ENCODE measurements at places on chromosomes 13 and 19. TPM values are rescaled to one million over a fixed set of nuclear protein-coding genes. Genes with fewer than 3 reads are reported as not detected.

DNA sequence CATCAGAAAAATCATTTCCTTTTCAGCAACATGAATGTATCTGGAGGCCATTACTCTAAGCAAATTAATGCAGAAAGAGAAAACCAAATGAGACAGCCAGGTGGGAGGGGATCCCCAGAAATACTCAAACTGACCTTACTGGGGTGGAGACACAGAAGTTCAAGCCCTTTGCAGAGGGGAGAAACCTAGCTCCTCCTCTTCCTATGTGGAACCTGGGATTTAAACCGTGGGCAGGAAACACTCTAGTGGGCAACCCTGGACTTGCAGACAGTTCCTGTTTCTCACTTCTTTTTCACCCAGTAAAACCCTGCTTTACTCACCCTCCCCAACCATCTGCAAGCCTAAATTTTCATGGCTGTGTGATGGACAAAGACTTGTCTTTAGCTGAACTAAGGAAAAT, 61.3 kb downstream of the SLITRK6 start:
- DNase-seq: no peak

The SLC6A16 gene
- total RNA-seq: not detected

The NMRK2 gene
- not detected for total RNA-seq

DNA sequence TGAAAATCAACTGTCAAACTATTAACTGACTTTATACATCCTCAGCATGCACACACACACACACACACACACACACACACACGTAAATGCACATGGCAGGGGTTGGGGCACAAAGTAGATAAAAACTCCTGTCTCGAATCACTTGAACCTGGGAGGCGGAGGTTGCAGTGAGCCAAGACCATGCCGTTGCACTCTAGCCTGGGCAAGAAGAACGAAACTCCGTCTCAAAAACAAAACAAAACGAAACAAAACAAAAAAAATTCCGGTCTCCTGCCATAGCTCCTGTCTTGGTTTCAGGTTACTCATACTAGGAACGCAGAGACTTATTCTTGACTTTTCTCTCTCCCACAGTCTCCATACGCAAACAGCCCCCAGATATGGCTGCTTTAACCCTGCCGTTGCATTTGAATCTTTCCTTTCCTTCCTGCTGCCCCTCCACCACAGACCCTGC, 148.9 kb downstream of the SHISA2 start:
- DNase-seq: no peak

DNA sequence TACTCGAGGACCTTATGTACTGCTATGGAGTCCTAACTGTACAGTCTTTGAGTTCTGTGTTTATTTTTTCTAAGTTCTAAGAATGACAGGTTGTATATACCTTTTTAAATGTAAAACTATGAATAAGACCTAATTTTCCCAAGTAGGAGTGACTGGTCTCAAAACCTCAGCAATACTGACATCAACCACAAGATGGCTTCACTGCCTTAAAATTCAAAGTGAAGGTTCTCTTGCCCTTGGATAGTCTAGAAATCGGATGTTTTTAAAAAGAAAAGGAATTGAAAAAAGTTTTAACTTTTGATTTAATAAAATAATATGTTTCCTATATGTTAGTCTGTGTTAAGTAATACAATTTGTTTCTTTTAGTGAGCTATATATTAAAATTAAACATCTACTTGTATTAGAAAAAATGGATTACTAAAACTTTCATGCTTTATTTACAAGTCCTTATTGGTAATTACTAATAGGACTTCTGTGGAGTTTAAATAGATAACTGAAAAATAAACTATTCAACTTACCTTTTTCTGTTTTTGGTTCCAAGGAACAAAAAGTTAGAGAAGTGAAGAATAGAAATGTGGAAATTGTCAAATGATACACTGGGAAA, 52.0 kb downstream of the TDRD3 start:
- DNase-seq: peak; percentile 65

DNA sequence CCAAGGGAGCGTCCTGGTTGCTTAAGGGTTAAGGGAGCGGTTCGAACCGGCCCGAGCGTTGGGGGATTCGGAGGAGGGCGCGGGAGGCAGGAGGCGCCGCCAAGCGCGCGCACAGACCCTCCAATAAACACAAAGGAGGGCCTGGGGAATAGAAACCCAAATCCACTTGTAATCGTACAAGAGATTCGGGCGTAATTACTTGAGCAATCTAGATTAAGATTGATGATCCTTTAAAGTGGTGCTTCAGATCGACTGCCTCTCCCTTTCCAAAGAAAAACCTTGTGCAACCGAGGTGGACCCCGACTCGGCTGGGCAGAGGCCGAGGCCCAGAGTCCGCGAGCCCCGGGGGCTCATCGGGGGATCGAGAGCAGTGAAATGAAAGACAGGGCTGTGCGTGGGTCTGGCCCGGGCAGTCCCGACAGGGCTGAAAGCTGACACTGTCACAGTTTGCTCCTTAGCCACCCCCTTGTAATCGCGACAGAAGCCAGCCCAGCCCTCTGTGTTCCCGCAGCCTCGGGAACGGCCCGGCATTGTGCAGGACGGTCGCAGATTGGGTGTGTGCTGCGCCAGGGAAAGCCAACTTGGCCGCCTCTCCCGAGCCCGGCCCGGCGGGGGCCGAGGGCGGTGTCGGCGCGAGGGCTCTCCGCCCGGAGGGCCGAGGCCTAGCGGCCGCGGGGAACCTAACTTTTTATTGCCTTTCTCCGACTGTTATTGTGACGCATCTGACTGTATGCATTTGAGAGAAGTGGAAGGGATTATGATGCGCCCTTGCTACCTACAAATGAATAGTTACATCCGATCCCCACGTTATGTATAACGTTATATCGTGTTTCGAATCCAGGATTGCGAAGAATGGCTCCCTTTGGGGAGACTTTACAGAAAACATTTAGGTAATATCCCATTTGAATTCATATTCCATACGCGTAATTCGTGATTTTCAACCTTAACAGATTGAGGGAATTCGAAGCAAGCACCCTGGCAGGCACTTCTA, 5.5 kb downstream of the MAB21L1 start:
- peak; percentile 88 for DNase-seq

DNA sequence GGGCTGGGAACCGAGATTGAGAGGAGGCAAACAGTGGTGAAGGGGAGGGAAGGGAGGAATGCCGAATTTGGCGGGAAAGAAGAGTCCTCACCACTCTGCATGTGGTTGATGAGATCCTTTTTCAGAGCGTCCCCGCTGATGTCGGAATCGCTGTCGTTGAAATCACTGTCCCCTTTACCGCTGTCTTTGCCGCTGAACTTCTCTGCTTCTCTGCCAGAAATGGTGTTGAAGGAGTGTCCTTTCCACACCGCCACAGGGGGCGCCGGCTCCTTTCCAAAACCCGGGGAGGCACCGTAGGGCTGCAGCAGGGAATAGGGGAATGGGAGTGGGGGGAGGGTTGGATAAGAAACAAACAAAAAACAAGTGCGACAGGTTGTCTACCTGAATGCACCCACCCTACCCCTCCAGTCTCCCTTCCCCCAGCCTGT, 3.1 kb downstream of the PCDH8 start:
- DNase-seq: no peak

- DNase-seq: no peak
Measured at GRCh38 chr13:80655778-80656511, 315.0 kb upstream of the SPRY2 start.

DNA sequence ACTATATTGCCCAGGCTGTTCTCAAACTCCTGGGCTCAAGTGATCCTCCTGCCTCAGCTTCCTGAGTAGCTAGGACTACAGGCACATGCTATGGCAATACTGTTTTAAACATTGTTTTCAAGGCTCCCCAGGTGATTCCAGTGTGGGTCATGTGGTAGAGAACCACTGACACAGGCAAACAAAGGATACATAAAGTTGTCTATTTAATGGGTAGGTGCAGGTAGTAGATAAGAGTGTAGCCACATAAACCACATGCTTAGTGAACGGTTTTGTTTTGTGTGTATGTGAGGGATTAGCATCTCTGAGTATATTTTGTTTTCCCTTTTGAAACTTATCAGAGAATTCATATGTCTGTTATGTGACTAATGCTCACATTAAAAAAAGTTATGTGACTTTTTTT, 36.7 kb downstream of the USPL1 start:
- no peak for DNase-seq

DNA sequence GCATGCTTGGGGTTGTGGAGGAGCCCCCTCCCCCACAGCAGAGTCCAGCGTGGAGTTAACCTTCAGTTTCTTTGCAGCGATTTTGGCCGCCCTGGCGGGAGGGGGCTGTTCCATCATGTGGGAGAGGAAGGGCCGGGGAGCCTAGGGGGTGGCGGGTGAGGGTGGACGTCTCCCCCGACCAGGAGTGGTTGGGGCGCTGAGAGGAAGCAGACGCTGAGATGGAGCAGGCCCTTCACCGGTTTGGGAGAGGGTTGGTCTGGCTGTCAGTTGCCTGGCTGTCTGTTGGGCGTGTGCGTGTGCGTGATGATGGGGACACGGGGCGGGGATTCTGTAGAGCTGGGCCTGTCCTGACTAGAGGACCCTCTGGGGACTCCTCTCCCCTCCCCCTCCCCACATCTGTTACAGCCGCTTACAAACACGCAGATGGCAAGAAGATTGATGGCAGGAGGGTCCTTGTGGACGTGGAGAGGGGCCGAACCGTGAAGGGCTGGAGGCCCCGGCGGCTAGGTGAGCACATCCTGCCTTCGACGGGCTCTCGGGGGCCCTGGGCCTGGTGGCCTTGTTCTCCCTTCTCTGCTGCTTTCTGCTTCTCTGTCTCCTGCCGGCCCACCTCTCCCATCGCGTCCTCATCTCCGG, 9.8 kb upstream of the LIN7B start:
- no peak for DNase-seq

GRCh38 chr19:6185835-6186834, 50.7 kb downstream of the ACSBG2 start:
- no peak for DNase-seq

The ADM5 gene
- not detected for total RNA-seq

GRCh38 chr19:50204811-50205675, 1.6 kb downstream of the MYH14 start:
- no peak for DNase-seq

DNA sequence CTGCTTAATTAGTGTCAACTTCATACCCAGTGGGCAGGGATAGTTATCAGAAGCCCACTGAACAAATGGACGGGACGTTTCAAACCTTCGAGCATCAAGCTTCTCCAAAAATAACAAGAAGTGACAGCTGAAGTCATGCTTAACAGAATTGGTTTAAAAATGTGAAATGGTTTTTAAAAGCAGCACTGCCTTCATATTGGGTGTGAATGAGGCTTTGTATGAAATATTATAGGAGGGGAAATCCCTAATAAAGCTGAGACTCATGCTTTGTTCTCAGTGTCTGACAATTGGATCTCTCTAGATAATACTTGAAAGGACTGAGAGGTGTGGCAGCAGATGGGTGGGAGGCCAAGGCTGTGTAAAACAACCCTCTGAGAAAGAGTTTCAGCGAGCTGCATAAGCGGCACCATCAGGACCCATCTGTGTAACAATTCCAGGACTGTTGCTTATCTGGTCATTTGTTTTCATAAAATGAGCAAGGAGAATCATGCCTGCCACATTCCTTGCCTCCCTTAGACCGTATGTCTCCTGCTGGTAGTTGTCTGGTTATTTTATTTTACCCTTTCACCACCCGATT, 667.7 kb downstream of the DIAPH3 start:
- DNase-seq: no peak

The TNFAIP8L1 gene
- total RNA-seq: 0.76 TPM

DNA sequence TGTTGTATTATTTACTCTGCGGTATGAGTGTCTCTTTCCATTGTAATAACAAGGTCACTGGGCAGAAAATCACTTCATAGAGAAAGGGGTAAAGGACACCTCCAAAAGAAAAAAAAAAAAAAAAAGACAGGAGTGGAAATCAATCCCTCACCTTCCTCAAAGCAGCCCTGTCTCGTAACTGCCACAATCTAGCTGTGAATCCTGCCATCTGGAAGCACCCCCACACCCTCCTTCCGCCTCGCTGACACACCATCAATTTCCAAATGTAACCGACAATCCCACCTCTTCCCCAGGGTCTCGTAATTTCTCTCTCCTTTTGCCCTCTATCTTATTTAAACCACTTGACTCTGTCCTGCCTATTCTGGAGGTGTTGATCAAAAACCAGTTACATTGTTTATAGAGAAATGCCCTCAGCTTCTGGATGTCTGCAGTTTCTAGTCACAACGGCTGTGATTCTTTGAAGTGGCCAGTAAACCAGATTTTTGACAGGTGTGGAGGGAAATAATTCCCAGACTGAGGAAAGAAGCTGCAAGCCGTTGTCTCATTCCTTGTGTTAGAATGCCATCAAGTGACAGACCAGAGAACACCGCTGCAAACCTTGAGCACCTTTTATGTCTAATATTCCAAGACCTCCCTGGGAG, 9.1 kb upstream of the POP4 start:
- peak; percentile 43 for DNase-seq

DNA sequence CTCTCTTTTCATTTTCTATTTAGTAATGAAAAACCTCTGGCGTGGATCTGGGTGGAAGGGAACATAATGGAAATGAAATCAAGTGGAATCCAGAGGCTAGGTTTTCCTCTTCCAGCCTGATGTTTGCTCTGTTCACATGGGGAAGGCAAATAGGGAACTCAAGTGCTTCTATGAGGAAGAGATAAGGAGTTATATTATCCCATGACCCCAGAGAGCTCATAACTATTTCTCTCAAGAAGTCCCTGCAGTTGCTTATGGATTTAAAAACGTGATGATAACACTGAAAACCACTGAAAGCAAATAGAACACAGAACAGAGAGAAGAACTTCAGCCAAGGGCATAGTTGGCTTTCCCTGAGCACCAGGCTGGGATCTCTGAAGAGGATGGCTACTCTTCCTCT, 157.8 kb downstream of the B3GLCT start:
- DNase-seq: no peak

DNA sequence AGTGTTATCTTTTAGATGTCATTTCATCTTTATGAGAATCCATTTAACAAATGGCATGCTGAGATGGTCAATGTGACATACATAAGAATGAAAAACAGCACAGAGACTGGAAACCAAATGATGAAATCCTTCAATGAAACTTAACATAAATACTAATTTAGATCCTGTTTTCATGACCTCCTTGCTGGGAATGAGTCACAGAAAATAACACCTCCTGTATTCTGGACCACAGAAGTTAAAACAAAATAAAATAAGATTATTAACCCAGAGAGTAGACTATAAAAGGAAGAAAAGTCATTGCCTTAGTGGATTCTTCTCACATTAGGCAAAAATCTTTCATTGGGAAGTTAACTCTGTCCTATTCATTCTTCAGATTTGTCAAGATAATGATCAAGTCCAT, 1.6 kb downstream of the DIAPH3 start:
- peak; percentile 22 for DNase-seq

Measured in GM23248 (cell line).